ENCODE measurements at places on chromosomes 3 and 15. TPM values are rescaled to one million over a fixed set of nuclear protein-coding genes. Genes with fewer than 3 reads are reported as not detected.

GRCh38 chr15:57578288-57578900 lies 13.3 kb upstream of the MYZAP start:
- H3K27ac ChIP-seq, result no peak overlapping the region
- H3K4me3 ChIP-seq, result no peak overlapping the region
- no peaks in the 10 kb centered on the region for H3K4me1 ChIP-seq
- H3K27me3 ChIP-seq, result no peaks in the 10 kb centered on the region
- no peaks in the 10 kb centered on the region for H3K36me3 ChIP-seq
- no peak for DNase-seq

GRCh38 chr3:143478115-143478693 lies 358.6 kb downstream of the CHST2 start:
- no peak for DNase-seq
- H3K36me3 ChIP-seq, result no peaks in the 10 kb centered on the region
- no peak overlapping the region for H3K27ac ChIP-seq
- no peaks in the 10 kb centered on the region for H3K4me1 ChIP-seq

- H3K27ac ChIP-seq, result no peak overlapping the region
- H3K27me3 ChIP-seq, result no peaks in the 10 kb centered on the region
- no peak overlapping the region for H3K4me3 ChIP-seq
- no peaks in the 10 kb centered on the region for H3K36me3 ChIP-seq
Measured at GRCh38 chr3:18840535-18841137, 307.7 kb upstream of the KCNH8 start.

GRCh38 chr3:41920406-41920965 lies 41.4 kb downstream of the ULK4 start:
- DNase-seq, result no peak
- no peak overlapping the region for H3K4me3 ChIP-seq

- no peak overlapping the region for H3K27ac ChIP-seq
- DNase-seq, result no peak
- H3K27me3 ChIP-seq, result no peaks in the 10 kb centered on the region
- no peak overlapping the region for H3K4me3 ChIP-seq
- H3K4me1 ChIP-seq, result no peaks in the 10 kb centered on the region
Measured at GRCh38 chr15:29978411-29979382, 104.1 kb upstream of the GOLGA8J start.

DNA sequence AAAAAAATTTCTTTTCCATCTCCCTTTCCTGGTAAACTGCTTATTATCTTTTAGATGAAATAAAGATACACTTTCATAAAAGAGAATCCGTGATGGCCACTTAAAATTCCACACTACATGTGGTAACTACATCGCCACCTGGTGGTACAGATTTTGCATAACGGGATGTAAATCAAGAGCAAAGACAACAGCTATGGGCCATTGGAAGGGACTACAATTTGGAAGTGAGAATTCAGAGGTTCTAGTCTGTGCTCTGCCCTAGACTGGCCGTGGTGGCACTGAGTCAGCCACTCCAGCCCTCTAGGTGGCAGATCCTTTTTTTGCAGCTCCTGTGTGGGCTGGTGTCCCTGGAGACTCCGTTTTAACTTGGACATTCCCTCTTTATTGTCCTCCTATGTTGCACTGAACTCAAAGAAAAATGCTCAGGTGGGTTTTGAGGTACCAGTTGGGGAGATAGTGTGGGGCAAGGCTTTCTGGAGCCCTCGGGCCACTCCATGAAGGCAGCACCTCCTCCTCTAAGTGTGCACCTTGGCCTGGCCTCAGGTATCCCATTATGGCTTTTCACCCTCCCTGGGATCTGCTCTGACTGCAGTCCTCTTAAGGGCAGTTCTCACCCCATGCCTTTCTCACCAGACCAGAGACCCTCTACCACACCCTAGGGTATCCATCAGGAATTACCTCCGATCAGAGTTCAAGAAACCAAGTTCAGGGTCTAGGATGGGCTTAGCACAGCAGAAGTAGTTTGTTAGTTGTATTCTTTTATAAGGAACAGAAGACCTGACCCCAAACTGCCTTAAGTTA lies 54.9 kb downstream of the SPSB4 start:
- no peak overlapping the region for H3K4me3 ChIP-seq
- no peaks in the 10 kb centered on the region for H3K27me3 ChIP-seq
- no peak overlapping the region for H3K27ac ChIP-seq
- H3K4me1 ChIP-seq, result peaks cover 5% of the 10 kb centered on the region
- DNase-seq, result no peak

DNA sequence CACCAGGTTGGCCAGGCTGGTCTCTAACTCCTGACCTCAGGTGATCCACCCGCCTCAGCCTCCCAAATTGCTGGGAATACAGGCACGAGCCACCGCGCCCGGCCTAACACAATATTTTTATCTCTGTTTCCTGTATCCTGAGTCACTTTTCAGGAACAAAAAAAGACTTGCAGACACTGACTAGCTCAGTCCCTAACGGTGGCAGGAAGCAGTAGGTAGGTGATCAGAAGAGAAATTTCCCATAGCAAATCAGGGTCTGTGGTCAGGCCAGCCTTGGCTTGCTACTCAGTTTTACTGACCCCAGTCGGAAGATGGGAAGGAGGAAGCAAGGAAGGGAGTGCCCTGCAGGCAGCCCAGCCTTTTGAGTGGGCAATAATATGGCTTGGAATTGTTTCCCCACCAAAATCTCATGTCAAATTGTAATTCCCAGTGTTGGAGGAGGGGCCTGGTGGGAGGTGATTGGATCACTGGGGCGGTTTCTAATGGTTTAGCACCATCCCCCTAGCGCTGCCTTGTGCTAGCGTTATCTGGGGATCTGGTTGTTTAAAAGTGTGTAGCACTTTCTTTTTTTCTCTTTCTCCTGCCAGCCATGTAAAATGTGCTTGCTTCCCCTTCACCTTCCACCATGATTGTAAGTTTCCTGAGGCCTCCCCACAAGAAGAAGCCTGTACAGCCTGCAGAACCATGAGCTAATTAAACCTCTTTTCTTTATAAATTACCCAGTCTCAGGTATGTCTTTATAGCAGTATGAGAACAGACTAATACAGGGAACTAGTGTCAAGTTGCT lies 19.5 kb upstream of the CDCP1 start:
- no peaks in the 10 kb centered on the region for H3K27me3 ChIP-seq
- H3K4me3 ChIP-seq, result no peak overlapping the region
- H3K27ac ChIP-seq, result no peak overlapping the region
- DNase-seq, result no peak

- H3K4me3 ChIP-seq, result no peak overlapping the region
- H3K4me1 ChIP-seq, result no peaks in the 10 kb centered on the region
- H3K27me3 ChIP-seq, result peaks cover 31% of the 10 kb centered on the region
- no peak overlapping the region for H3K27ac ChIP-seq
- H3K36me3 ChIP-seq, result no peaks in the 10 kb centered on the region
Measured at GRCh38 chr3:10869460-10869859, 53.4 kb downstream of the SLC6A11 start.

- no peak for DNase-seq
- no peaks in the 10 kb centered on the region for H3K4me1 ChIP-seq
- no peaks in the 10 kb centered on the region for H3K36me3 ChIP-seq
- no peak overlapping the region for H3K4me3 ChIP-seq
- no peaks in the 10 kb centered on the region for H3K27me3 ChIP-seq
- H3K27ac ChIP-seq, result no peak overlapping the region
Measured at GRCh38 chr3:44323341-44323955, 15.1 kb upstream of the TCAIM start.

GRCh38 chr3:152623286-152623911 lies 211.5 kb upstream of the P2RY1 start:
- no peaks in the 10 kb centered on the region for H3K4me1 ChIP-seq
- H3K27ac ChIP-seq, result no peak overlapping the region
- DNase-seq, result no peak

GRCh38 chr3:112793326-112794081 lies 53.2 kb downstream of the CD200R1L start:
- no peaks in the 10 kb centered on the region for H3K36me3 ChIP-seq
- no peak overlapping the region for H3K4me3 ChIP-seq
- no peaks in the 10 kb centered on the region for H3K4me1 ChIP-seq
- no peak for DNase-seq

GRCh38 chr15:86040356-86041033 lies 39.2 kb upstream of the AGBL1 start:
- H3K4me1 ChIP-seq, result peaks cover 2% of the 10 kb centered on the region
- H3K36me3 ChIP-seq, result no peaks in the 10 kb centered on the region
- peak; percentile 54 for DNase-seq
- H3K27me3 ChIP-seq, result no peaks in the 10 kb centered on the region
- no peak overlapping the region for H3K4me3 ChIP-seq
- H3K27ac ChIP-seq, result no peak overlapping the region

DNA sequence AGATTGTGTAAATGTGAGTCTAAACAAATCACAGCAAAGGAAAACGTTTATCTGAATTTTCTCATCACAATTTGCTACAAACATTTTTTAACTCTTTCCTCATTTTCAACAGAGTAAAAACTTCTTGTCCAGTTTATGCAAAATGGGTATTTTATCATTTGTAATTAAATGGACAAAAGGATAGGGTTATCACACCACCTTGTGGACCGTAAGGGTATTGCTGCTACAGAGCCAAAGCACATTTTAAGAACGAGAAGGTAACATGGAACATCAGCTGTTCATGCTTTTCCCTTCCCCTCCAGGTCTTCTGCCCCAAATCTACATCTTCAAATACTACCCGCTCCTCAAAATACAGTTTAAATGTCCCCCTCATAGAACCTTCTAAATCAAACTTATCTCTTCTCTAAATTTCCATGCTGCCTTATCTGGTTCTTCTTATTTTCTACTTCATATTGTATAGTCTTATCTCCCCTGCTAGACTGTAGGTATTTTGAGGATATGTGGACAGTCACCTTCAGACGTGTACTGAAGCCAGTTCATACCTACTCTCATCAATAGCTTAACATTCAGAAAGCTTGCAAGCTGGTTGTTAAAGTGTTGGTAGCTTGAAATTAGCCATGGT lies 12.8 kb upstream of the SETMAR start:
- no peak overlapping the region for H3K27ac ChIP-seq
- DNase-seq, result no peak
- no peaks in the 10 kb centered on the region for H3K27me3 ChIP-seq
- H3K36me3 ChIP-seq, result no peaks in the 10 kb centered on the region
- H3K4me3 ChIP-seq, result no peak overlapping the region

- H3K27ac ChIP-seq, result 0 out of 2 replicates have a peak overlapping the region, but pooled peaks have one; percentile 8
- H3K27me3 ChIP-seq, result no peaks in the 10 kb centered on the region
- H3K36me3 ChIP-seq, result no peaks in the 10 kb centered on the region
Measured at GRCh38 chr15:89139613-89140499, 51.6 kb downstream of the ABHD2 start.

DNA sequence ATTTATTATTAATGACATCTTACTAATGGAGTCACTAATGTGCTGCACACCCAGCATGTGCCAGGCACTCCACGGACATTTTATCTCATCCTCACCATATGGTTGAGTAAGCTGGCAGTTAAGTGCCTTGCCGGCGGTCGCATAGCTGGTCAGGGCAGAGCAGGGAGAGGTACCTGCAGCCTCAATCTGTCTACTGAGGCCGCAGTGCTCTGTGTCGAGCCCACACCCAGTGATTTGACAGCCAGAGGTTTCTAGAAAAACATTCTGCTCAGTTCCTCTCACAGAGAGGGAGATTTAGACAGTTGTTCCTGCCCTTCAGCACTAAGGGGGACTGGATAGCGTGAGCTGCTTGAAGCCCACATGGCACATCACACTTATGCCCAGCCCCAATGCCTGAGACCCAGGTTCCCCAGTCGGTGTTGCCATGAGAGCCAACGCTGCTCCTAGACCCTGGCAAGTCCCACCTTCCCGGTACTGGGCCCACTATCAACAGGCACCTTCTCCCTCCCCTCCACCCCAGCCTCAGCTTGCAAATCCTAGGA lies 2.6 kb downstream of the LIPC start:
- H3K36me3 ChIP-seq, result no peaks in the 10 kb centered on the region
- H3K27me3 ChIP-seq, result no peaks in the 10 kb centered on the region
- H3K4me1 ChIP-seq, result no peaks in the 10 kb centered on the region
- H3K4me3 ChIP-seq, result no peak overlapping the region
- DNase-seq, result no peak

DNA sequence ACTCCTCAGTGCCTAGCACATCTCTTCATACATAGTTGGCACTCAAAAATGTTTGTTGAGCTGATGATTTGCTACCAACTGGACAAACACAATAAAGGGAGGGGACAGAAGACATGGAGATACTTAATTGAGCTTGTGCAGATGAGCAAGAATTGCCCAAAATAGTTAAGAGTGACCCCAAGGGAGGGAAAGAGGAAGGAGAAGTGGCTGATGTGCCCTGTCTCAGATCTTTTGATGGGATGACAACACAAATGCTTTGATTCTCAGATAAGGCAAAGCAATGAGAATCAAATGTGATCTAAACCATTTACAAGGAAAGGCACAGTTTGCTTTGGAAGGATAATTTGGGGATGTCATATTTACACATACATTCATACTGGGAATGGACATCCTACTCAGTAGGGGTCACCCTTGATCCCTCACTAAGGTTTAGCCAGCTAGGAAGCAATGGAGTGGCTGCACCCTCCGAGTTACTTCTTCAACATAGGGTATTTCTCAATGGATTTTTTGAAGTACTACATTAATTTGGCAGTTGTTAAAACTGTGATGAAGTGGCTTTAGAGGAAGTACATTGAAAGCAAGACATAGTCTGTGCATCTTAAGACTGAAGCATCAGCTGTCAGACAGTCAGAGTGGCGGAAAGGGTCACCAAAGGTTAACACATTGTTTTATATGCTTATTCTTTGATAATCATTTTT lies 21.9 kb upstream of the SSR3 start:
- no peak for DNase-seq
- H3K27me3 ChIP-seq, result no peaks in the 10 kb centered on the region
- no peak overlapping the region for H3K4me3 ChIP-seq
- H3K36me3 ChIP-seq, result no peaks in the 10 kb centered on the region
- no peak overlapping the region for H3K27ac ChIP-seq

- no peak overlapping the region for H3K4me3 ChIP-seq
- no peak overlapping the region for H3K27ac ChIP-seq
- H3K36me3 ChIP-seq, result no peaks in the 10 kb centered on the region
- H3K4me1 ChIP-seq, result no peaks in the 10 kb centered on the region
- no peaks in the 10 kb centered on the region for H3K27me3 ChIP-seq
- no peak for DNase-seq
Measured at GRCh38 chr3:36813305-36813704, 49.0 kb upstream of the DCLK3 start.

DNA sequence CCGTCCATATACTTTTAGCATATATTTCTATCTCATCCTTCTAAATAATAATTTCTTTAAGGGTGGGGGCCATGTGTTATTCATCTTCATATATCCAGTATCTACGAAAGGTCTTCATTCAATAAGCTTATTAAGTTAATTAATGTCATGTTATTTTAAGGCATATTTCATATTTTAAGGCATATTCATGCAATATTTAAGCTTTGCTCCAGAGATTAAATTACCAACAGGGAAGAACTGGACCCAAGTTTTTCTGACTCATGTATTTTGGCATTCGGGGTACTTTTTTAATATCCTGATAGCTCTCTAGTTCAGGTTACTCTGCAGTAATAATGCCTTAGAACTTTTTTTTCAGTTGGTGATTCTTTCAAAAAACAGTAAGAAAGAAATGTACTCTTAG lies 27.4 kb downstream of the PHC3 start:
- no peak for DNase-seq
- no peaks in the 10 kb centered on the region for H3K4me1 ChIP-seq
- H3K4me3 ChIP-seq, result no peak overlapping the region
- no peaks in the 10 kb centered on the region for H3K27me3 ChIP-seq

The ACAA1 gene
- total RNA-seq, result 34.8 TPM

The EMC7 gene
- 39.0 TPM for total RNA-seq

The CTXND1 gene
- total RNA-seq, result not detected

The CRYGS gene
- total RNA-seq, result 0.90 TPM

The MYL3 gene
- total RNA-seq, result not detected

The DZIP1L gene
- 8.3 TPM for total RNA-seq

The CYP11A1 gene
- 1.9 TPM for total RNA-seq

The MUC13 gene
- total RNA-seq, result not detected

The GOLGA6B gene
- total RNA-seq, result not detected

All from H1 (cell line).